ENCODE measurements at places on chromosomes 2 and 18.
A peak's percentile ranks its signal among the peaks of the same experiment; 100 is the strongest.

- DNase-seq: no peak
These were observed 42.3 kb upstream of the ATG16L1 start for GRCh38 chr2:233209117-233209532.

- no peak for DNase-seq
These were observed 7.7 kb downstream of the TSHZ1 start for GRCh38 chr18:75218065-75218923.

DNA sequence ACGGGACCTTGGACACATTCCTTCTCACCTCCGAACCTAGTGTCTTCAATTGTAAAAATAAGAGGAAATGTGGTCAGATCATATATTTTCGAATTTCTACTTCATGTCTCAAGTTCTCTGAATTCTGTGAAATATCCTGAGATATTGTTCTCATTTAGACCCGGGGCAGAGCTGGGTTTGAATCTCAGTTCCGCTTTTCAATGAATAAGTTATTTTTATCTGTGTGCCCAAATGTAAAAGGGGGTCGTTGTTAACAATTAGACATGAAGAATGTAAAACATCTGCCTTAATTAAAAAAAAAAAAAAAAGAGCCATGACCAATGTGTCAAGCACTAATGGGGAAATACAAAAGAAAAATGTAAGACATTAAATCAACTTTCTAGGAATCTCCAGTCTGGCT is 48.9 kb upstream of the BCL11A start:
- no peak for DNase-seq

GRCh38 chr18:23671564-23671963 is 8.9 kb upstream of the ANKRD29 start:
- no peak for DNase-seq

- DNase-seq: no peak
These were observed 120.4 kb upstream of the MSH6 start for GRCh38 chr2:47662552-47662951.

DNA sequence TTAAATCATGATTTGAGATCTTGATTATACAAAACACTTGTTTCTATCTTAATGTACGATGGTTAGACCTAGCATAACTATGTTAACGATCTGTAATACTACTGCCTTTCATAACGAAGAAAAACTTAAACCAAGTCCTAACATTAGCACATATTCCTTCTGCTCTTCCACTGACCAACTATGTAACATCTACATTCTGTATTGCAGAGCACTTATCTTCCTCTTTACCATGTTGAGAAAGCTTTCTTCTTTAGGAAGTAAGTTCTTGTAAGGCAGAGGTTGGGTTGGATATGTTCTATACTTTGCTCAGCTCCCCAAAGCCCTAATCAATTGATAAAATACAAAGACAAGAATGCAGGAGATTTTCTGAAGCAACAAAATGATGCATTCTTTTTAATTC is 7.9 kb upstream of the ZNF407 start:
- DNase-seq: no peak

- DNase-seq: no peak
These were observed 141.1 kb downstream of the CELF4 start for GRCh38 chr18:37424507-37424906.

GRCh38 chr2:200728630-200729029 is 83.1 kb upstream of the BZW1 start:
- no peak for DNase-seq

DNA sequence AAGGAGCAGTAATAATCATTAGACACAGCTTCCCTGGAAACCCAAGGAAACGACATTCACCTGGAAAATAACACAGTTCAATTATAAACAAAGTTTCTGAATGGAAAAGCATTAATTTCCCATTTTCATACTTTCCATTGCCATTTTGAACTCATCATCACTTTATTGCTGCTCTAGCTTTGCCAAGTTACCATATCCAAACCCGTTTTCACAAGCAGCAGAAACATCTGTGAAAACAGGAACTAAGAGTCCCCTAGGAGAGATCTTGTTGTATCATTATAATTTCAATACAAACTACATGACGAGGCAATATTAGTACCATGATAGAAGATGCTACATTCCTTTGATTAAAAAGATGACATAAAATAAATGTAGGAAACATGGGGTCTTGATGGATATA is 597.0 kb upstream of the NRXN1 start:
- no peak for DNase-seq

- DNase-seq: no peak
These were observed 87.7 kb downstream of the BCL11A start for GRCh38 chr2:60465736-60466135.

GRCh38 chr2:88171966-88172365 is 1.8 kb downstream of the THNSL2 start:
- DNase-seq: no peak

- DNase-seq: no peak
These were observed 480.5 kb upstream of the ZEB2 start for GRCh38 chr2:145000376-145000775.

DNA sequence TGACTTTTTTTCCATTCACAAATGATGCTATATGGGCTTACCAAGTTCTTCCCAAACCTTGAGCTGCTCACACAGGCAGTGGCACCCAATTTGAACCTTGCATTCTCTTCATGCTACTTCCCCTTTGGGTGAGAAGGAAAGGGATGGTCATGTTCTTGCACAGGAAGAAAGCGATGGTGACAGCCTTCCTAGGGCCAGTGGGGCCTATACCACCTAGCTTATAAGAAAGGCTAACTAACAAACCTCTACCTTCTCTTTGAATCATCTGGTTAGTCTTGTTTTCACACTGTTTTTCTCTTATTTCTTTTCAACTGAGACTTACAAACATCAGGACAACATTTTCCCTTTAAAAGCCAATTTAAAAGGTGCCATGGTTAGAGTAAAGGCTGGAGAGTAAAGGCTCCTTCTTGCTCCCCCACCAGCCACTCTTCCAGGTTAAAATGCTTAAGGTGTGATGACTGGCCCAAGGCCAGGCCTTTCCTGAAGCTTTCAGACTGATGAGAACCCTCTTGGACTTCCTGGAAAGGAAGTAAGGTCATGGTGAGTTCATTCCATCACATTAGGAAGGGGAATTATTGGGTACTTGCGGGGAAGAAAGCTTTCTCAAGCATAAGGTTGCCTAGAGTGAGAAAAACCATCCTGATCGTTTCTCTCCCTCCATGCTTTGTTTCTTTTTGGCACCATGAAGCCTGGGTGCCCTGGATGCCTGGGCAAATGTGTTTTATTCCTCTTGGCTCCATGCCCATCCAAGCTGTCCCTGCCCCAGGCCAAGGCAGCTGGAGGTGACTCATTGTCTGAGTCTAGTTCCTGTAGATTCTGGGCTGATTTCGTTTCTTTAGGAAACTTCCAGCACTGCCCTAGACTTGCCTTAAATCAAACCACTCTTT is 41.4 kb upstream of the ITGB6 start:
- DNase-seq: peak; percentile 49

GRCh38 chr2:161078211-161078539 is 82.1 kb upstream of the TANK start:
- no peak for DNase-seq

DNA sequence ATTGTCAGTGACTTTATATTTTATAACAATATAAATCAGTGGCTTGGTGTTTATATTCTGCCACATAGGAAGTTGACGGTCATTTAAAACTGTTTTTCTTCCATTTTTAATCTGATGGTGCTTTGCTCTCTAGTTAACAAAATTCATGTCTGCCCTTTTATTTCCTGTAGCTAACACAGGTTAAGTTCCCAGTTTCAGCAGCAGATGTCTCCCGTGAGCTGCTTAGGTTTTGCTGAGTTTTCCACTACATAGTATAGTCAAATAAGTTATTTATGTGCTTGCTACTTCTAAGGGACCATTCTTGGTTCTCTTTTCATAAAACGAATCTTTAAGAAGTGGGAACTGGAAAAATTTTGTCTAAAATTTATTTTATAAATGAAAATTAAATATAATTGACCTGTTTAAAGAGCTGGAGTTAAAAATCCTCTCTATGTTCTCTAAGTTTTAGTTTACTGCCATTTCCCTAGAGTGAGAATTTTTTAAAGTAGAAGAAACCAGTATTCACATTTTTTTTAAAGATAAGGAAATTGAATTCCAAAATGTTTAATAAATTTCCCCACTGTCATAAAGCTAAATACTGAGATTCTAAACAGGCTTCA is 20.6 kb downstream of the HTR2B start:
- no peak for DNase-seq

DNA sequence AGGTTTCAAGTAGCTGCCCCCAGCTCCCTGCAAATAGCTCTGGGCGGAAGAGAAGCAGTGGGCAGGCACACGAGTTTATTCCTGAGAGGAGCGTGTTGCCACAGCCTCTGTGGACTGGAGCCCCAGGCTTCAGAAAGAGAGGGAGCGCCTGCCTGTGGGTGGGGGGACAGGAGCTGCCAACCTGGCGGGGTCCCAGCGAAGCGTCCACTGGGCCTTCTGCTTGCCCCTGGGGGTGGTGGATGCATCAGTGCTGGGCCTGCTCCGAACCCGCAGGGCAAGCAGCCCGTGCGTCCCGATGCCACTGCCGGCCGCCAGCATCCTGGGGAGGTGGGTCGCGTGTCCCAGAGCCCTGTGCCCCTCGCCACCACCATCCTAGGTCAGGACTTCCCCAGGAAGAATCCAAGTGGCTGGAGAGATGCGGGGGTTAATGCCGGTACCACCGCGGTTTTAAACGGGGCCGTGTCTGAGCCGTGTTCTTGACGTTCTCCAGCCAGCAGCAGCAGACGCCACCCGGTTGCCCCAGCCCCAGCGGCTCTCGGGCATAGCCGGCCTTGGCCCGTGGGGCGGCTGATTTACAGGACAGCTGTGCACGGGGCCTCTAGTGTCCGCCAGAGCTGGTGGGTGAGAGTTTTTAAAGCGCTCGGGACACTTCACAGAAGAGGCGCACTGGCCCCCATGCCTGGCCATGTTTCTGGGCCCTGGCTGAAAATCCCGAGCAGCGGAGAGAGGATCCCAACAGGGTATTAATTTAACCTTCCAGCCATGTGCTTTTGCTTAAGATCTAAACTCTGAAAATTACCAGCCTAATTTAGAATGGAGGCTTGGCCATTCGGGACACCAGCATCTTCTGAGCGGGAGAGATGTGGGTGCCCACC is 84.7 kb downstream of the NFATC1 start:
- DNase-seq: no peak

GRCh38 chr2:5700551-5700950 is 8.4 kb downstream of the SOX11 start:
- DNase-seq: no peak

DNA sequence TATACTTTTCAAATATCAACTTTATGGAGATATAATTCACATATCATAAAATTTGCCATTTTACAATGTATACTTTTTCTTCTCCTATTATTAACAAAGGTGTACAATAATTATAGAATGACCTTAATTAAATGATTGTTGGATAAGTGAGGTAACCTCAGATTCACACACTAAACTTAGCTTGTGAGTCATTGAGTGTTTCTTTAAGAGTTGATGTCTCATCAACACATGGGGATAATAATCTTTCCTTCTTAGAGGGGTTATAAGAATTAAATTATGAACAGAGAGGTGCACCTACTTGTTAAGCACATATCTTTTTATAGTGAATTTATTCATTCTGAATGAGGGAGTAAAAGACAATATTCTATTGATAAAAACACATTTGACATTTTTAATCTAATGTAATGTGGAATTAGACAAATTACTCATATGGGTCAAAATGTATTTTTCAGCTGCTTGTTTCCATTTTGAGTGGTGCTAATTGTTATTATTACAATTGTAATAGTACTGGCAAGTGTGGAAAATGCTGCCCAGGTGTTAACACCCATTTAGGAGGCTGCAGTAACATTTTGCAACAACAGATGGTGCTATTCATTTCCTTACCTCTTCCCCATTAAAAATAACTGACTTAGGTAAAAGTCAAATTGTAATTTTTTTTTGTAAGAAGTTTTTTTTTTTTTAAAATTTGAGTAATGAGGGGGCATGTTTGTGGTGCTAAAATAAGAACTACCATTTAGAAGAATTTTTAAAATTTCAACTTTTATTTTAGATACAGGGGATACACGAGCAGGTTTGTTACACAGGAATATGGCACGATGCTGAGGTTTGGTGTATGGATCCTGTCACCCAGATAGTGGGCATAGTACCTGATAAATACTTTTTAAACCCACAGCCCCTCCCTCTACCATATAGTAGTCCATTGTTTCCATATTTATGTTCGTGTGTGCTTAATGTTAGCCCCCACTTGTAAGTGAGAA is 32.1 kb upstream of the DYNAP start:
- no peak for DNase-seq

DNA sequence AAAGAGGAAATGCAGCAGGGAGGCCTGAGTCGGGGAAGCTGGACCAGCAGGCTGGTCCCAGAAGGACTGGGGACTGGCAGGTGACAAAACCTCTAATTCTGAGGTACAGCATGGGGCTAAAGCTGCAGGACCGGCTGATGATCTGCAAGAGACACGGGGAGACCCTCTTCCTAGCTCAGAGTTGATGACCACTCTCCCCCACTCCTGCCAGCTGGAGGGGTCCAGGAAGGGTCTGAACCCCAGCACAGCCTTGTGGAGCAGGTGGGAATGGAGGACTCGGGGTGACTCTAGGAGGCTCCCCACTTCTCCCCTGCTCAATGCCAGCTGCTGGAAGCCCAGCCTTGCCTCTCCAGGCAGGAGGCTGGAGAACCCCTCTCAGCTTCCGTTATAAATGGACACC is 67.7 kb downstream of the TWIST2 start:
- DNase-seq: no peak

- no peak for DNase-seq
These were observed 80.9 kb upstream of the CCDC85A start for GRCh38 chr2:56102866-56103265.

DNA sequence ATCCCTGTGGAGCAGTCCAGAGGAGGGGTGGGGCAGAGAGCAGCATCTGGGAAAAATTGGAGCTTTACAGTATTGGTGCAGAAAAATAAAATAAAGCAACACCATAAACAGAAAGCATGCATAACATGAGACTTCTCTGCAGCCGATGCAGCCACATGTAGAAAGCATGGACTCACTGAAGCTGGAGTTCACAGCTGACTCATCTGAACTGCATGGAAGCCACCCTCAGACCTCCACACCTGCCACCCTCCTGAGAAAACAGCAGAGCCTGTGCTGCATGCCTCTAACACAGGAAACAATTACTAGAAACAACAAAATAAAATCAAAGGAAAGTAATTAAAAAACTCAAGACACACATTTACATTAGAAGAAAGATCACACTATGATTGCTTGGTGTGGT is 169.4 kb upstream of the ALKAL2 start:
- DNase-seq: no peak

DNA sequence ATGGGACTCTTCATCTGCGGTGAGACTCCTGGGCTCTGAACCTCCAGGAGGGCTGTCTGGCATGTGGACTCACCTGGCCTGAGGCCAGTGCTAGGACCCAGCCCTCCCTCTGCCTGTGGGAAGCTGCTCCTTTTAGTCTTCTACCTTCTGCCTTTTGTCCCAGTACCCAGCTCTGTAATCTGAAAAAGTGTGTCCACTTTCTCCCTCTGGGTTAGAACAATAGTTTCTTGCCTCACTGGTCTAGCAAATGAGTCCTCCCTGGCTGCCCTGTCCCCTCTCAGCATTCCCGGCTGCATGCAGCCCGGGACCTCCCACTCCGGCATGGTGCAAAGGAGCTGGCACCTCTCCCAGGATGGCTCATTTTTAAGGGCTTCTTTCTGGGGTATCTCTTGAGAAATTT is 25.9 kb downstream of the GKN2 start:
- DNase-seq: no peak

Measured in NCI-H2029 (cell line).